ENCODE measurements at places on chromosomes 11 and 22.
A peak's percentile ranks its signal among the peaks of the same experiment; 100 is the strongest.

- DNase-seq: no peak
These were observed 136.8 kb downstream of the CD44 start for GRCh38 chr11:35275786-35276170.

DNA sequence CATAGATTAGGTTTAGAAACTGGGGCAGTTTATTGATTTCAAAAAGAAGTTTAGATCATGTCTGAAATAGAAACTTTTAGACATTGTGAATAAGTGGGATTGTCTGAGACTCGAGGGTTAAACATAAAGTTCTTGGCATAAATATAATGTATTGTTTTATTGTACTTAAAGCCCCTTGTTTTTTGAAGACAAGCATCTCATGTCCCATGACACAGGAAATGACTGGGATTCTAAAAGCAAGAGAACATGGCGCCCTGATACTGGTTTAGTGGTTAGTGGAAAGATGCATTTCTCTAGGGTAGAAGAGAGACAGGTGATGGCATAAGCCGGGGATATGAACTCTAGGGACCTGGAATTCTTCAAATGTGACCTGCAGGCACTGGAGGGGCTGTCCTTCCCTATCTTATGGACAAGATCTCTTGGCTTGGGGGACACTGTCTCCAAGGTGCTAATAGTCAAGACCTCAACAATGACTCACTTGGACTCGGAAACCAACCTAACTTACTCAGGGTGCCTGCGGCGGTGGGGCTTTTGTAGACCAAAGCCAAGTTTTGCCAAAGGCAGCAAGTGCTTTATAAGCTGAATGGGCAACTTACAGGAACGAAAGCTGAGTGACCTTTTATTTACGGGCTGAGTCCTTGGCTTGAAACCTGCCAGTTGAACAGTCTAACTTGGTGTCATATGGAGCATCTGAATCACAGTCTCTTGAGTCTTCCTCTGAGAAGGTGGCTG is 48.2 kb downstream of the UBASH3B start:
- DNase-seq: no peak

GRCh38 chr22:36156515-36157419 is 3.8 kb downstream of the APOL3 start:
- peak; percentile 21 for DNase-seq

DNA sequence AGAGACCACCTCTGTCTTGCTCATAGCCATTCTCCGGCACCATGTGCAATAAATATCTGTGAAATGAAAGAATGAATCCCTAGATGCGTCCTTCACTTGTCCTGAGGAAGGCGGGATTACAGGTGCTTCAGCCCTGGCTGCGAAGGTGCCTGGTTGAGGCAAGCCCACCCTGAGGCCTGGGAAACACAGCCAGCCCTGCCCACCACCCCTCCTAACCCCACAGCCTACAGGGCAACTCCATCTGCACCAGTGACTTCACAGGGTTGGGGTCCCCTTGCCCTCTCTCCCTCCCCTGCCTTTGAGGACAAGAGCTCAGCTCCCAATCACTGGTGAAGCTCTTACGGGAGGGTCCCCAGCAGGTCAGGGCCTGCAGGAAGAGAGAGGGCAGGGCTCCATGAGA is 17.5 kb upstream of the SCGB1A1 start:
- DNase-seq: no peak

GRCh38 chr11:45647786-45648185 is 17.6 kb downstream of the CHST1 start:
- no peak for DNase-seq

DNA sequence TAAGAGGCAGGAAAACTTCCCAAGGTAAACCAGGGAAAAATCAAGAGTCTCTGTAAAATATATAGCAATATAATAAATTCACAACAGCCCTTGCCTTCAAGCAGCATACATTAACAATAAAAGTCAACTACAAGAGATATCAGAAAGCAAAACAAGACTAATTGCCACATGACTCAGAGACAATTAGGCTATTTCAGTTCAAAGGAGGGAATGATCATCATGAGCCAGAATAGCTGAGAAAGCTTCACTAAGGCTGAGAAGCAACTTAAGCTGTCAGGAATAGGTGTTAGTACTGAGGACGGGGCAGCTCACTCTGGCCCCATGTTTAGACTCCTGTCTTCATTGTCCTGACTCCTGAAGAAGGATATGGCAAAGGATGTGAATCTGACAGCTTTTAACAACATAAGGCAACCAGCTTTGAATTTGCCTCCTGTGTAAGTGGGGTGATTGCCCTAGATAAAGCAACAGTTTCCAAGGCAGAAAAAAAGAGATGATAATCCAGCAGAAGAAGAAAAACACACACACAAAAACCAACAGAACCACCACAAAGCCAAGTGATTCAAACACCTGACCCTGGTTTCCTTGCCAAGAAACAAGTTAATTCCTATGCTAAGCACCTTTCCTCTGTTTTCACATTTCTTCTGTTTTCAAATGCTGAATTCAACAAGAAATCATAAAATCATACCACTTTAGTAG is 60.8 kb downstream of the SIK3 start:
- no peak for DNase-seq

- peak; percentile 18 for DNase-seq
These were observed 15.4 kb upstream of the MYOD1 start for GRCh38 chr11:17703951-17704350.

DNA sequence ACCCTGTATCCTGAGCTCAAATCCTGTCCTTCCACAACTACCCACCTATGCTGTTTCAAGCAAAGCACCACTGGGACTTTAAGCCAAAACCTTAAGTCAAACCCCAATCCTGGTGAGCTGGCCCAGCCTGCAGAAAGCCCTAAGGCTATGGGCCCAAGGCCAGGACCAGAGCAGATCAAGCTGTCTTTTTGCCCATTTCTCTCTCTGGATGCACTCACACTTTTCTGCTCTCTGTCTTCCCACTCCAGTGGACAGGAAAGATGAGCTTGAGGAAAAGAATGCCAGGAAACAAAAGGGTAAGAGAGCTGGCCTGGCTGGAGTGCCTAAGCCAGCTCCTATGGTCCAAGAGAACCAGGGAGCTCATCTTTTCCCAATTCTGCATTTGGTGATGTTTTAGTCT is 284.3 kb upstream of the ISX start:
- DNase-seq: no peak

- DNase-seq: no peak
These were observed 32.3 kb downstream of the ELF5 start for GRCh38 chr11:34481307-34481706.

DNA sequence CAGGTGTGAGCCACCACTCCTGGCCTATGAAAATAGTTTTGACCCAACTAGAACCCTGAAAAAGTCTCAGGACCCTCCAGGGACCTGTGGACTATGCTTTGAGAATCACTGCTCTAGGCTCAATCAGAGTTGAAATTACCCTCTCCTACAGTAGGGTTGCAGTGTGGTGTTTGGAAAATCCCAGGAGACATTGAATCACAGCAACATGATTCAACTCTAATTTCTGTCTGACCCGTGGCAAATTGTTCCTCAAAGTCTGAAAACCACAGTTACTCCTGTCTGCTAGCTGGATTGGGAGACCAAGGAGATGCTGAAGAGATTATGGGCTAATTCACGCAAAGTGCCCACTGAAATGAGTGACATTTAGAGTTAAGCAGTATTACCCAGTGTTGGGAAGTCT is 5.4 kb upstream of the MTMR3 start:
- DNase-seq: no peak

DNA sequence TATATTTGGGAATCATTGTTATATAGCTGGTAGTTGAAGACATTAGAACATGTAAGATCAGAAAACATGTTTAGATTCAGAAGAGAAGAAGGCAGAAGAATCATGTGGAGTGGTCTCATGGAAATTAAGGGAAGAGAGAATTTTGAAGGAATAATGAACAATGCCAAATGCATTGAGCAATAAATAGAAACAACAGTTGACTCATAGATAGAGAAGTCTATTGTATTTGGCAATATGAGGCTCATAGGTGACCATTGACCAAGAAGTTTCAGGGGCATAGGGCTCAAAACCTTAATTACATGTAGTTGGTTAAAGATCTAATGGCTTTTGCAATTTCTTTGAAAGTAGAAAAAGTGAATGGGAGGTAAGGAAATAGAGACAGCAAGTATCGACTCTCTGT is 123.9 kb downstream of the PAX6 start:
- no peak for DNase-seq

- DNase-seq: no peak
These were observed 26.7 kb downstream of the ALG8 start for GRCh38 chr11:78112582-78113275.

- DNase-seq: peak; percentile 89
These were observed 7.8 kb downstream of the SIGIRR start for GRCh38 chr11:406796-407650.

- DNase-seq: no peak
These were observed 37.7 kb upstream of the SPTBN2 start for GRCh38 chr11:66766681-66767080.

DNA sequence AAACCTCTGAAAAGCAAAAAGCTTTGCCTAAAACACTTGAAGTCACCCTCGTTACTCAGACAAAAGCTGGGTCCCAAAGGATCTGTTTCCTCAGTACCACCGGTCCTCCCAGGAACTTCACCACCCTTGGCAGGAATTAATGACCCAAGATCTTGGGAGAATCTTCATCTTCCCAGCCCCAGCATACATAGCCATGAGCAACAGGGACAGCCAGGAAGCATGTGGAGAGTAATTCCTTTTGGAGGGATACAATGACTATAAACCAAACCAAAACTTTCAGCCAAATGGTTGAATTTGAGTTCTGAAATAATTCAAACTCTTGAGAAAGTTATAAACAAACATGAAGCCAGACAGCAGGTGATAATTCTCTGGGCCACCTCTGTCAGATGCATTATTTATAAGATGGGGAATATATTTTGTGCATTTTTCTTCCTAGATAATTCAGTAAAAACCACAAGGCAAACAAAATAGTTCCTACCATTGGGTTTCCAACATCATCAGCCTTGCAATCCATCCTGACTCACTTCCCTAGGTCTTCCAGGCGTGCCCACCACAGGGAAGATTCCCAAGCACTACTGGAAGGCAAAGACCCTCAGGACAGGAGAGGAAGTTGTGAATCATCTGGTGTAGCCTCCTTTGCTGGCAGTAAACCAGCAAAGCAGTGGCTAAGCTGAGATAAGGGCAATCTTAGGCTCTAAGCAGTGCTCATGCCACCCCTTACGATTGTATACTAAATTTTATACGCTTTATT is 71.7 kb upstream of the DRD2 start:
- DNase-seq: peak; percentile 98

- DNase-seq: peak; percentile 2
These were observed 39.0 kb upstream of the ADA2 start for GRCh38 chr22:17258015-17258787.

DNA sequence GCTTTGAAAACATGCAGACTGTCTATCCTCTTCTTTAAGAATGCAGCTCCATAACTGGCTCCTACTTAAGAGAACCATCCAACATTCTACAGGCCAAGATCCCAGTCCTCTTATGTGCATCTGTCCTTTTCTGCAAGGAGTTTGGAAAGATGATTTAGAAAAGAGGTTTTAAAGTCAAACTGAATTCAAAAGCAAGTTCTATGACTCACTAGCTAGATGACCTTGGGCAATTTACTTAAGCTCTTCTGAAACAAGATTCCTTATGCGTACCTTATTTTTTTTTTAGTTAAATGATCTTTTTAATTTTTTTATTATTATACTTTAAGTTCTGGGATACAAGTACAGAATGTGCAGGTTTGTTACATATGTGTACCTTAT is 29.2 kb downstream of the GUCY1A2 start:
- no peak for DNase-seq

DNA sequence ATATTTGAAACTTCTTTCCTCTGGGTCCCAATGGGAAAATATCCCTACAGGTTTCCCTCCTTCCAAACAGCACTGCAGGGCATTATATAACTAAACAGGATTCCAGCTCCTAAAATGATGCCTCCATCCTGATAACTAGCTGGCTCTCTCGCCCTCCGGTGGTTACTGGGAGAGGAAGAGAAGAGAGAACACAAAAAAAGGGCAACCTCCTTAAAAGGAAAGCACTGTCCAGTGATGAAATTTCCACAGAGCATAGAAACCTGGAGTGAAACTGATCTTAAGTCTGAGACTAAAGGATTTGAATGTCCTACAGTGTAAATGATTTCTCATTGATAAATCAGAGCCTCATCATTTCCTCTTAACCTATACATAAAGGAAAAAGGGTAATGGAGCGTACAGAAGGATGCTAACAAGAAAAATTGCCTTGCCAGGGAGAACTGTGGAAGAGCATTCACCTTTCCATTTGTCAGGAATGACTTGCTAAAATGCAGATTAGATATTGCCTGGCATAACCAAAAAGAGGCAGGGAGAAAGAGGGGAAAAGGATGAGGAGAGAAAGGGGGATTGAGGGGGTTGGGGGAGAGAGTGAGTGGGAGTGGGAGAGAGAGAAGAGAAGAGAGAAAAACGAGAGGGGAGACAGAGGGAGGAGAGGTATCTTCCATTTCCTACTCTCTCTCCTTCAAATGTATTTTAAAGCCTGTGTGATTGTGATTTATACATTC is 121.3 kb downstream of the APOL5 start:
- peak; percentile 22 for DNase-seq

DNA sequence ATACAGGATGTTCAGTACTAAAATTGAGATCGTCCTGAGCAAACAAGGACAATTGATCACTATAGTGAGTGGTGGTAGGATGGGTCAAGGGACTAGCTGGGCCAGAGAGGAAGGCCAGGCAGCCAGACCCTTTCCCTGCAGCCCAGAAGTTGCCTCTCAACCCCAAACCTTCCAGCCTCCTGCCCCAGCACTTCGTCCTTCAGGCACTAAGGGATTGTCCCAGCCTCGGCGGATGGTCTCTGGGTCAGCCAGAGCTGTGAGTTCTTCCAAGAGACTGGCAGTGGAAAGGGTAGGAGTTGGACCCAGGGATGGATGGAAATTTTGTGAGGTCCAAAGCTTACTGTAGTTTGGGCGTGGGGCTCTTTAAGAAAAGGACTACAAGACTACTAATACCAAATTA is 3.6 kb upstream of the LMO1 start:
- no peak for DNase-seq

DNA sequence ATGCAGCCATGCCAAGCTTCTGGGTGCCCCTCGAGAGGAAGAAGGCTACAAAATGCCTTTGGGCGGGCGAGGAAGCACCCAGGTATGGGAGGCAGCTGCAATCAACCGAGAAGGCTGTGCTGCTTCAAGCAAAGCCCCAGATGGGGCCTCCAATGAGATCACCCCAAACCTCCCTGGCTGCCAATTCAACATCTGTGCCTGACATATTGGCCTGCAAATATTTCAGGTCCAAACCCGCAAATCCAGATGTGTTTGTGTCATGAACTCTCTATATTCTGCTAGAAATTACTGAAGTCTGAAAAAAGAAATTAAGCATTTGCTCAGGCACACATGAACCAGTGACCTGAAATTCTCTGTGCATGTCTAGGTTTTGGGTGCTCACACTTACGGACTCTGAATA is 78.8 kb upstream of the RCN1 start:
- DNase-seq: no peak

DNA sequence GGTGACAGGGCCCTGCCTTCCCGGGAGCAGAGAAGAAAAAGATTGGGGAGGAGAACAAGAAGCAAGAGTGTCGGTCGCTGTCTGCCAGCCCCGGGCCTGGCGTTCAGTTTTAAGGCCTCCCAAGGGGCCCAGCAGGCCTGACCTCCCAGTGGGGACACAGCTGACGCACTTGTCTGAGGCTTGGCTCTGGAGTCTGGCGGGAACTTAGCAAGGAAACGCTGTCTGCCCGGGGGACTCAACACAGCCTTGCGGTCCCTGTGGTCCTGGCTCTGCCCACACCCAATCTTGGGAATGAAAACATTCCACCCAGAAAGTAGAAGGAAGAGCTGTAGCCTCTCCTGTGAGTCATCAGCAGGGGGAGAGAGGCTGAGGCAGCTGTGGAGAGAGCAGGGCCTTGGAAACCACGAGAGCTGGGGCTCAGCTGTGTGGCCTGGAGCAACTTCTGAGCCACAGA is 54.4 kb downstream of the TRAF6 start:
- DNase-seq: peak; percentile 97

- peak; percentile 48 for DNase-seq
These were observed 1415.2 kb upstream of the TENM4 start for GRCh38 chr11:80856066-80856465.

Data from NCI-H226 (cell line).